ENCODE measurements at places on chromosomes 12 and 14. TPM values are rescaled to one million over a fixed set of nuclear protein-coding genes. Genes with fewer than 3 reads are reported as not detected.

DNA sequence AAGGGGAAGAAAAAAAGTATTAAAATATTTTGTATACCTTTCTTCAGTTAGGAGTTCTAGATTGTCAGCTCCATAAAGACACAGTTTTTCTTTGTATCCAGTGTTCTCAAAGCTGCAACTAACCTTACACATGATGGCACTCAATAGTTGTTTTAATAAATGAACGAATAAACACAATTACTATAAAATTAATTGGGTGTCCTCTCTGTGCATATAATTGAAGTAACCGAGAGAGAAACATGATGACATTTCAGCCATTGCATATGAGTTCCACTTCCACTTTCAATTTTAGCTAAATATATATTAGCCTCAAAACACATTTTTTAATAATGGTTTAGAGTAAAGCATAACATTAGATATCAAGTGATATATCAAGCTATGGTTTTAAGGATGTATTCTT lies 671.2 kb downstream of the LRFN5 start:
- DNase-seq, result no peak

DNA sequence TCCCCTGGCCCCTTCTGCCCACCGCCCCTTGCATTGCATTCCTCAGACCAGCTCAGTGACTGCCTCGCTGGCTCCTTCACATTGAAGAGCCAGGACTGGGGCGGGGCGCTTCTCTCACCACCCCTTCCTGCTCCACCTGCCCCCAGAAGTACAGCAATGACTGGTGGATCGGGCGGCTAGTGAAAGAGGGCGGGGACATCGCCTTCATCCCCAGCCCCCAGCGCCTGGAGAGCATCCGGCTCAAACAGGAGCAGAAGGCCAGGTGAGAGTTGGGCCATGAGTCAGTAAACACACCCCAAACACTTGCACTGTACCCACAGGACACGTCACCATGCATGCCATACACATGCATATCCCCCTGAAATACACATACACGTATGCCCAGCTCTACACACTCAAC lies 5.8 kb downstream of the CACNB3 start:
- no peak for DNase-seq

Gene GPR132
- 1.5 TPM for total RNA-seq

DNA sequence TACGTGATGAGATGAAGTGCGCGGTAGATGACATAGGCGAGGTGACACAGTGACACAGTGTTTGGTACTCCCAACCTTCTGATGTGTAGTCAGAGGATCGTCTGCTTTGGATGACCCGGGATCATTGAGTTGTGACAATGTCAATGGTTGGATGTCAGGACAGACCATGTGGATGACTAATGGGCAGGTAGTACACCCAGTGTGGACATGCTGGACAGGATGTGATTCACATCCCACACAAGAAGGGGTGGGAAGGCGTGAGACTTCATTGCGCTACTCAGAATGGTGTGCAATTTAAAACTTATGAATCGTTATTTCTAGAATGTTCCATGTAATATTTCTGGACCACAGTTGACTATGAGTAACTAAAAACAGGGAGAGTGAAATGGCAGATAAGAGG lies 23.8 kb downstream of the MAP3K9 start:
- DNase-seq, result no peak

- no peak for DNase-seq
Observed at GRCh38 chr12:123141615-123142517, 9.0 kb downstream of the PITPNM2 start.

- peak; percentile 40 for DNase-seq
Observed at GRCh38 chr14:77965919-77966435, 166.1 kb downstream of the ADCK1 start.

Gene FKBP4
- total RNA-seq, result 57.7 TPM
